T-helper 1 cell (primary cell): ENCODE measurements at places on chromosomes 7 and 10.
A peak's percentile ranks its signal among the peaks of the same experiment; 100 is the strongest.

- DNase-seq: no peak
Observed at GRCh38 chr7:30671793-30672465, 10.3 kb downstream of the CRHR2 start.

- no peak for DNase-seq
Observed at GRCh38 chr7:55050281-55050680, 31.5 kb downstream of the EGFR start.

GRCh38 chr7:54469740-54470139, 72.4 kb upstream of the VSTM2A start:
- no peak for DNase-seq

GRCh38 chr10:123797813-123798212, 93.8 kb downstream of the CPXM2 start:
- no peak for DNase-seq

DNA sequence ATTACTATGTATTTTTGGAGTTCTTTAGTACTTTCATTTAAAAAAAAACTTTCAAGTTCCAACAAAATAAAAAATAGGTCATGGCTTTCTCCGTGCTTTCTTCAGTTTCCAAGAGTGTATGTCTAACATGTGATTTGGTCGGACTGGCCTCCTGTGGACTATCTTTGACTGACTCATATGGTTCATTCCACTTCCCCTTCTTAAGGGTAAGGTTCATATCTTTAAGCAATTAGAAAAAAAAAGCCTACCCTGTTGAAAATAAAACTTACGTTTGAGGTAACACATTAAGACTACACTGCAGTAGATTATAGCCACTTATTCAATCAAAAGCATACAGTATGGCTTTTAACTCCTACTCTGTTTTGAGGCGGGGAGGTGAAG, 112.8 kb upstream of the AHR start:
- DNase-seq: no peak

DNA sequence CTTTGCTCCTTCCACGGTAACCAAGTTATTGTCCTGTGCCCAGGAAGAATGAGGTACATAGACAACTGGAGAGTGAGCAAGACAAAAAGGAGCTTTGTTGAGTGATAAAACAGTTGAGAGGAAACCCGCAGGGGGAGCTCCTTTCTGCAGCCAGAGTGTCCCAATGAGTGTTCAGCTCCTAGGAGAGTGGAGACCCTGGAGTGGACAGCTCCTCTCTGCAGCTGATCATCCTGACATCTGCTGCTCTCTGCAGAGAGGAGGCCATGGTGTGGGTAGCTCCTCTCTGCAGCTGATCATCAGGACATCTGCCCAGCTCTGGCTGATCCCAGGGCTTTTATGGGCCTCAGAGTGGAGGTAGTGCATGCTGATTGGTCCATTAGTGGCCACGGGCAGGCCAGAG, 53.4 kb upstream of the PCDH15 start:
- no peak for DNase-seq

DNA sequence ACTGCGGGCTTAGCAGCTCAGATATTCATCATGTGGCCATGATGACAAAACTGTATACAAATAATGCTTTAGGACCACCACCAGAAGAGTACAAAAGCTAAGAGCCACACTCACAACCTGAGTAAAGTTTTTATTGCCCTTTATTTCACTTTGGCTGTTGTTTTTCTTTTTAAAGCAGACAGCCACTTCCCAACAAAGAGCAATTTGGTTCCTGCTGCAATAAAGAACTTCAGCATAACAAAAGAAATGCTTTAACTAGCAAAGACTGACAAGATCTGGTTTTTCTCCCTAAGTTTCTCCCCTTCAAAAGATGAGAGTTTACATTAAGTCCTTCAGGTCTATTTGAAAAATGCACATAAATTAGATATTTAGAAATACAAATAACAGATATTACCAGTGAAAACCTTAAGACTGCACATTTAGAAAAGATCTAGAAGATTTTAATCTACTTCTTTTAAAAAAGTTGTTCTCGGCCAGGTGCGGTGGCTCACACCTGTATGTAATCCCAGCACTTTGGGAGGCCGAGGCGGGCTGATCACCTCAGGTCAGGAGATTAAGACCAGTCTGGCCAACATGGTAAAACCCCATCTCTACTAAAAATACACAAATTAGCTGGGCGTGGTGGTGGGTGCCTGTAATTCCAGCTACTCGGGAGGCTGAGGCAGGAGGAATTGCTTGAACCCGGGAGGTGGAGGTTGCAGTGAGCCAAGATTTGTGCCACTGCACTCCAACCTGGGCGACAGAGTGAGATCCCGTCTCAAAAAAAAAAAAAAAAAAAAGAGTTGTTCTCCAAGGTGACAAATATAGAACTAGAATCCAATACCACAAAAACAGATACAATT, 59.4 kb downstream of the WAPL start:
- no peak for DNase-seq

DNA sequence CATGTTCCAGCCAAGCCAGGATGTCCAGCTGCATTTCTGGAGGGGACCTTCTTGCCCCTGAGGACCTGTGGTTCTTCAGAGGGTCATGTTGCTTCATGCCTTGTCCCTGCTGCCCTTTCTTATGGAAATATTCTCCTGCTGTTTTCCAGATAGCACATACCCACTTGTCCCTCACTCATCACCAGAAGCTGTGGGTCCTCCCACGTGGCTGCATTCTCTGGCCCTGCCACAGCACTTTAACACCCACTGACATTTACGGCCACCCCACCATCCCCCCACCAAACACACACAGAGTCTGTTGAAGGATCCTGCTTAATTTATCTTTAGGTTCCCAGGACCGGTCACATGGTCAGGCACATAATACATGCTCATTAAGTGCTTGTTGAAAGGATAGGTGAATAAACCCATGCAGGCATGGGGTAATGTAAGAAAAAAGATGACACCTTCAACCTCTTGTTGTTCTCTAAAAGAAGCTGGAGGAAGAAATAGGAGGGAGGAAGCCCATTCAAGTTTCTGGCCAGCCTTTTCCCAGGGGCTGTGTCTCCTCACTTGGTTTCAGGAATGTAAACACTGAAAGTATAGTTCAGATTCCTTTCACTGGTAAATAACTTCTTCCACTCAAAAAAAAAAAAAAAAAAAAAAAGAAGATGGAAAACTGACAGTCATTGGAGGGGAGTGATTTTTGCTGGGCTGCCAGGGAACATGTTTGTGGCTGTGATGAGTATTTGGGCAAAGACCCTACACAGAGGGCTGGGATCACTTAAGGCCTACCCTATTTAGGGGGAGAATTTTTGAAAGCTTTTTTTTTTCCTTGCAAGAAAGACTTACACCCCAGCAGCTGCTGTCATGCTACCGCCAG, 19.8 kb upstream of the BMPER start:
- no peak for DNase-seq

DNA sequence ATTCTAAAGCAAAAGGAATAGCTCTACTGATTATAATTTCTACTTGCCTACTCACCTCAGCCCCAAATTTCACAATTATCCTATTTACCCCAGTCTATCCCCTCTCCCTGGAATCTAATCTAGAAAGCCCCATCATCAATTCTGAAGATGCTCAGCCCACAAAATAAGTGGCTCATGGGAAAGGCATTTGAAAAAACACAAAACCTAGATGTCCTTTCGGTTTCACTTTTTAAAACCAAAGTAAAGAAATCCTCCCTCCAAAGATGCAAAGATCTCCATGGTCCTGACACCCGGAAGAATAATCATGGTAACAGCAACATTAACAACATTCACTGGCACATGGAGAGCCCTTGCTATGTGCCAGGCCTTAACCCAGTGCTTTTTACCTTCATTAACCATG, 224.8 kb downstream of the FGFR2 start:
- no peak for DNase-seq

DNA sequence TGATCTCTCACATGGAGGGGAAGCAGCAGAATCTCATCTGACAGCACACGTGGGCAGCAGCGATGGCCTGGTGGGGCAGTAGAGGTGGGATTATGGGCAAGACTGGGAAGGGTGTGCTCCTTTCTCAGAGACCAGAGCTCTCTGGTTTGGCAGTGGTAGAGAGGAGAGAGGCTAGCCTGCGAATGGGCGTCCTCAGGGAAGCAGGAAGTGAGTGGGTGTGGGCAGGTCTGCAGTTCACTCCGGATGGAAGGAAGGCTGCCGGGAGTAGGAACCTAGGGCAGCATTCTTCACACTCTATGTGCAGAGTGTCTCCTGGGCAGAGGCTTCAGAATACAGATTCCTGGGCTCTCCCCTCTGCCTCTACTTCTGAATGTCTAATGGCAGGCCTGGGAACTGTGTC, 162.8 kb upstream of the BMPER start:
- DNase-seq: no peak

- no peak for DNase-seq
Observed at GRCh38 chr7:98066934-98067507, 39.6 kb upstream of the LMTK2 start.

GRCh38 chr7:578386-578785, 58.7 kb upstream of the PDGFA start:
- no peak for DNase-seq

GRCh38 chr7:90705391-90706071, 109.4 kb downstream of the CDK14 start:
- DNase-seq: no peak

GRCh38 chr7:117068511-117069145, 115.3 kb downstream of the ST7 start:
- DNase-seq: peak; percentile 4

- DNase-seq: no peak
Observed at GRCh38 chr7:5422396-5423305, 983 bp downstream of the TNRC18 start.

DNA sequence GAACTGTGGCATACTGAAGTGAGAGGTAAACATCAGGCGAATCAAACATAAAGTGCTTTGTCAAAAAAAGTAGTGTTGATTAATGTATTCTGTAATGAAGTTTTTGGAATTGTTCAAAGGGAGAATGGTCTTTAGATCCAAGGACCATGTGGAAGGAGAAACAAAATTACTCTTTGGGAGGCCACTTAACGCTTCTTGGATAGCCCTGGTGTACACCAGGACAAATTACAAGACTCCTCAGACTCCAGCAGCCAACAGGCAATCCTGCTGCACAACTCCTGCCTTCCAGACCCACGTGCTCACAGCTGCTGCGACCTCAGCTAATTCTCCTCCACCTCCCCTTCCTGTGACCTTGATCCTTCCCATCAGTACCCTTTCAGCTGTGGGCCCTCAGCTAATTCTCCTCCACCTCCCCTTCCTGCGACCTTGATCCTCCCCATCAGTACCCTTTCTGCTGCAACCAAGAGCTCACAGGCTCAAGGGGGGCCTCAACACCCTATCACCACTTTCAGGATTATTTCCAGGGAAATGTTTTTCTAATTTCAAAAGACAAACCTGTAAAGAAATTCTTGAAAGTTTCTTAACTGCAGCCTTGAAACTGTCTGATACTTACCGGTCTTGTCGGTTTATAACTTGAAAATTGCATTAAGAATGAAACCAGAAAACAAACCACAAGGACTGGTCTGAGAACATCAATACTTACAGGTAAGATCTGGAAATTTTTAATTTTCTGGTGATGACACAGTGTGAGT, 29.7 kb upstream of the DDC start:
- DNase-seq: no peak

DNA sequence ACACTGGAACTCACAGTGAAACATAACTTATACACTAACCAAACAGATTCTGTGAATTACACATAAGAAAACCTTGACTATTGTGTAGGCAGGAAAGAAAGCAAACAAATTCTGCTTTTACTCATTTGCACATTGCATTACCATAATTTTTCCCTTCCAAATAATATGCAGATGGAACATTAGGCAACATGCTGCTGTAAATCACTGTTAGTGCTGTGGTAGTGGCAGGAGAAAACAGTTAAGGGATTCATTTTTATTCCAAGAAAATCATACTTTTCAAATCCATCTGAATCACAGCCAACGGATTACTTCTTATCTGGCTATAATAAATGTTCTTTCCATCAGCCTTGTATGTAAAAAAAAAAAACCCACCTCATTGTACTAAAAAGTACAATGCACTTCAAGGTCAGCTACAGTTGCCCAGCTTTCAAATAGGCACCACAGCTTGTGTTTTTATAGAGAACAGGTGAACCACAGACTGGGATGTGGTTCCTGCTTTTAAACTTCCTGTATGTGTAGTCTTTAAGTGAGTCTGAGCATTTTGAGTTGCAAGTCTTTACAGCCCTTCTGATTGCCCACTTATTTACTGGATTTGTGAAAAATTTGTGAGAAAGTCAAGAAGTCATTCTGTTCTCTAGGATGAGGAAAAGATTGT, 590.0 kb upstream of the SEMA3D start:
- DNase-seq: no peak

DNA sequence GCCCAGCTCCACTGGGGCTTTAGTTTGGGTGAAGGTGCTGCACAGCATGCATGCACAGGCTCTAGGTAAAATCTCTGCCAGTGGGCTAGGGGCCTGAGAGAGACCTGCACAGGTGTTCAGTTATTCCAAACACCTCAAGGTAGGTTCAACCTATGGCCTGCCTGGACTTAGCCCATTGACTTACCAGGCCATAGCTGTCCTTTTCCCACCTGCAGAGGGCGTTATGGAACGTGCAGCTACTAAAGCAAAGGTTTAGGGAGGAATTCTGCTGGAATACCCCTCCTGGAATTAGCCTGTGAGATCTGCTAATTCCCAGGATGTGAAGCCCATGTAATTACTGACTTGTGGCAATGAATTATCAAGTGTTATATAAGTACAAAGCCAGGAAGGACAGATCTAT, 3.6 kb downstream of the VWC2 start:
- no peak for DNase-seq

DNA sequence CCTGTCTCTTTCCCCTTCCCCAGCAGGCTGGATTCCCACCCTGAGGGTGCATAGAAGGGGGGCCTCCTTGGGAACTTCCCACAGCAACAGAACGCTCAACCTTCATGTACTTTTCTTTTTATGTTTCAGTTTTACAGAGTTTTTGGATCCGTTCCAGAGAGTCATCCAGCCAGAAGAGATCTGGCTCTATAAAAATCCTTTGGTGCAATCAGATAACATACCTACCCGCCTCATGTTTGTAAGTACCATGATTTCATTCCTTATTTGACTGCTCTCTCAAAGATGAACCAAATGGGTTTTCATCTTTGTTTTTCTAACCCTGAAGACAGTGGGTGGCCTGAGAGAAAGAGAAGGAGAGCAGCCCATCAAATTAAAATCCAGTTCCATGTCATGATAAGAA, 46.7 kb downstream of the PLPP4 start:
- no peak for DNase-seq

GRCh38 chr7:133854739-133855138, 272.4 kb upstream of the LRGUK start:
- no peak for DNase-seq
